ENCODE measurements at places on chromosomes 3 and 15. TPM values are rescaled to one million over a fixed set of nuclear protein-coding genes. Genes with fewer than 3 reads are reported as not detected.
A peak's percentile ranks its signal among the peaks of the same experiment; 100 is the strongest.

- H3K4me1 ChIP-seq, result no peaks in the 10 kb centered on the region
- H3K27ac ChIP-seq, result no peak overlapping the region
- DNase-seq, result no peak
- H3K27me3 ChIP-seq, result no peaks in the 10 kb centered on the region
- peaks cover 23% of the 10 kb centered on the region for H3K36me3 ChIP-seq
Observed at GRCh38 chr3:138771585-138771984, 63.1 kb downstream of the PIK3CB start.

DNA sequence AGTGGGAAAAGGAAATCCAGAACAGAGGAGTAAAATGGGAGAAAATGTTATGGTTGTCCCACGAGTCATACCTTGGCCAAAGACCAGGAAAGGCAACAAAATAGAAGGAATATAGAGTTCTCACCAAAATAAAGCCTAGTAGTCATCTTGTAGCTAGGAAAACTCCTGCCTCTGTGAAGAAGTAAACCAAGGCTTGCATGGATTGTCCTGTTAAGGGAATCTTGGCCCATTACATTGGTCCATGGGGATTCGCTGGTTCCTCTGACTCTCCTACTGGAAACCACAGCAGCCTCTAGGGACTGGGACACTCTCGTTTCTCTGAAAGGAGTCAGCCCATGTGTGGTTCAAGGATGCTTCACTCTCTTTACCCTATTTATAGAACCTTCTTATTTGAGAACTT, 62.9 kb upstream of the FNDC3B start:
- no peaks in the 10 kb centered on the region for H3K27me3 ChIP-seq
- no peaks in the 10 kb centered on the region for H3K4me1 ChIP-seq
- DNase-seq, result no peak
- H3K27ac ChIP-seq, result no peak overlapping the region
- H3K4me3 ChIP-seq, result no peak overlapping the region

DNA sequence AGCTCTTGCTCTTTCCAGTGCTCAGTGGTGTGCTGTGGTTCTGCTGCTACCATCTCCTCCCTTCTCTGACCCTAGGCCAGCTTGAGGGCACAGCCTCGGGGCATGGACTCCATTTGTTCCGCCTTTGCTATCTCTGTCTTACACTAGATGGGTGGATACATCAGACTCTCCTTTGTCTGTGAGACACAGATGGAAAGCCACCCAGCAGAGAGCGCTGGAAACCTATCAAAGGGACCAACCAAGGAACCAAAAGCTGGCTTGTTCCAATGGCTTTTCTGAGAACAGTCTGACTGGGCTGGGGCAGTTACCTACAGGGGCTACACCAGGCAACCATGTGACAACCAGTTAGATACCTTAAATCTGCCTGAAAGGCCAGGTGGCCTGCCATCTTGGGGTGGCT, 63.8 kb downstream of the NPTN start:
- no peak overlapping the region for H3K27ac ChIP-seq
- H3K4me3 ChIP-seq, result no peak overlapping the region
- no peak for DNase-seq
- no peaks in the 10 kb centered on the region for H3K4me1 ChIP-seq

The CSPG5 gene
- not detected for total RNA-seq

DNA sequence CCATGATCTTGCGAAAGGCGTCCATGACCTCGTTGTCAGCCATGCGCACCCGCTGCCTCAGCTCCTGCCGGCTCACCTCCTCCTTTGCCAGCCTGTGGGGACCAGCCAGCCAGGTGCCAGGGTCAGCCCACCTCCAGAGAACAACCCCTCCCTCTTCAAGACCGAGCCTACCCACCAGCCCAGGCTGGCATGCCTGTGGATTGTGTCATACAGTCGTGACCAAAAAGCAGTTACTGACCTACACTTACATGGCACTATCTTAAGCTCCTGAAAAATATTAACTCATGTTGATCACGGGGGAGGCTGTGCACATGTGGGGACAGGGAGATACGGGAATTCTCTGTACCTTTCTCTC, 10.7 kb upstream of the CAMK1 start:
- no peaks in the 10 kb centered on the region for H3K4me1 ChIP-seq
- no peak for DNase-seq
- peaks cover 65% of the 10 kb centered on the region for H3K36me3 ChIP-seq
- peak overlapping the region; percentile 62 for H3K27ac ChIP-seq
- H3K27me3 ChIP-seq, result no peaks in the 10 kb centered on the region

GRCh38 chr3:101642441-101642840, 34.5 kb downstream of the ZBTB11 start:
- no peak overlapping the region for H3K27ac ChIP-seq
- no peaks in the 10 kb centered on the region for H3K27me3 ChIP-seq
- H3K4me3 ChIP-seq, result no peak overlapping the region
